Right atrium auricular region (tissue), 2 donors: ENCODE measurements at places on chromosomes 5 and 9. TPM values are rescaled to one million over a fixed set of nuclear protein-coding genes. Genes with fewer than 3 reads are reported as not detected.

- no peak overlapping the region for H3K4me3 ChIP-seq
- DNase-seq = peak; percentile 85
- no peak overlapping the region for H3K27ac ChIP-seq
- H3K27me3 ChIP-seq = no peaks in the 10 kb centered on the region
- H3K36me3 ChIP-seq = no peaks in the 10 kb centered on the region
Observed at GRCh38 chr9:98034593-98035546, 21.7 kb upstream of the NANS start.

- DNase-seq = no peak
- H3K27ac ChIP-seq = no peak overlapping the region
- peaks cover 3% of the 10 kb centered on the region for H3K27me3 ChIP-seq
- no peaks in the 10 kb centered on the region for H3K4me1 ChIP-seq
- H3K4me3 ChIP-seq = no peak overlapping the region
- H3K36me3 ChIP-seq = no peaks in the 10 kb centered on the region
Observed at GRCh38 chr5:135053278-135053677, 19.2 kb upstream of the PITX1 start.

DNA sequence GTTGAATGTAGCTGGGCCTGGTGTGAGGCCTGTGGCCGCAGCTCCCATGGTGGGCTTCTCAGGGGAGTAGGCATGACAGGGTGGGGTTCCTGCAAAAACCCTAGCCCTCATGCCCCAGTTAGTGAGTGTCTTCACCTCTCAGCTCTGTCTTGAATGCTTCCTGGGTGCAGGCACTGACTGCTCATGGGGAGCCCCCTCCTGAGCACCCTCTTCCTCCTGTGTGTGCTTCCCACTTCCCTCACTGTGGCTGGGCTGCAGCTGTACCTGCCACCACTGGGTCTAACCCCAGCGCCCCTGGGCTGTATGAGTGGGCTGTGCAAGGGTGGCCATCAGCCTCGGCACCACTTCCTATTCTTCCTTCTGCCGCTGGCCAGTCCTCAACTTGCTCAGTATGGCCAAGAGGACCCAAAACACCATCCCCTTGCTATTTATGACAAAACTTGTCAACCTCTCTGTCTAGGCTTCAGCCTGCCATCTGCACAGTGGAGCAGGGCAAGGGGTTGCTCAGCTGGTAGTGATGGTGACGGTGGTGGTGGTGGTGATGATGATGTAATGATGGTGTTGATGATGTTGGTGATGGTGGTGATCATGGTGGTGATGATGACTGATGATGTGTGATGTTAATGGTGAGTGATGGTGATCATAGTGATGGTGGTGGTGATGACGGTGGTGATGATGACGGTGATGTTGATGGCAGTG lies 67.5 kb downstream of the RXRA start:
- no peak for DNase-seq
- H3K27me3 ChIP-seq = no peaks in the 10 kb centered on the region
- H3K4me3 ChIP-seq = no peak overlapping the region
- no peak overlapping the region for H3K27ac ChIP-seq

- no peak for DNase-seq
- H3K4me1 ChIP-seq = peaks cover 40% of the 10 kb centered on the region
- H3K4me3 ChIP-seq = no peak overlapping the region
- no peaks in the 10 kb centered on the region for H3K36me3 ChIP-seq
- H3K27me3 ChIP-seq = no peaks in the 10 kb centered on the region
Observed at GRCh38 chr9:20477940-20478620, 144.2 kb downstream of the MLLT3 start.

- H3K27me3 ChIP-seq = no peaks in the 10 kb centered on the region
- H3K36me3 ChIP-seq = no peaks in the 10 kb centered on the region
- no peak for DNase-seq
- H3K4me1 ChIP-seq = no peaks in the 10 kb centered on the region
- no peak overlapping the region for H3K4me3 ChIP-seq
Observed at GRCh38 chr9:82406456-82407085, 418.0 kb downstream of the SPATA31D1 start.

DNA sequence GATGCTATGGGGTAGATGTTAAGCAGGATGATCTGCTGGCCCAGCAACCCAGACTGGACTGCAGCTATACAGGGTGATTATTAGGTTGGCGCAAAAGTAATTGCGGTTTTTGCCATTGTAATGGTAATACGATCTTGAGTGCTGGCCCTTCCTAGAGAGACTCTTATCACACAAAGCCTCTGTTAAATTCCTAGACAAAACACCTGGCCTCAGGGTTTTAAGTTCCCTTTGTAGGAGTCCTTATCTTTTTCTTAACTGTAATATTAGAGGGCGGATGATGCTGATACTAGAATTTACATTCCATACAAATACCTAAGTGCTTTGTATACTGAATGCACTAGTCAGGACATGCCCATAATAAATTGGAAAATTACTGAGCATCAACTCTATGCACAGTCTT lies 222.2 kb downstream of the NDUFS4 start:
- no peak for DNase-seq
- no peak overlapping the region for H3K27ac ChIP-seq

Gene RPS23
- total RNA-seq = 2,849 TPM

Gene KIF4B
- not detected for total RNA-seq

Gene PCDHAC2
- 4.1 TPM for total RNA-seq
